Activated naive CD4-positive, alpha-beta T cell treated with anti-CD3 and anti-CD28 coated beads, Interleukin-2, amount 50 U/mL, for 72 hours (primary cell): ENCODE measurements at places on chromosomes 6 and 20.
A peak's percentile ranks its signal among the peaks of the same experiment; 100 is the strongest.

DNA sequence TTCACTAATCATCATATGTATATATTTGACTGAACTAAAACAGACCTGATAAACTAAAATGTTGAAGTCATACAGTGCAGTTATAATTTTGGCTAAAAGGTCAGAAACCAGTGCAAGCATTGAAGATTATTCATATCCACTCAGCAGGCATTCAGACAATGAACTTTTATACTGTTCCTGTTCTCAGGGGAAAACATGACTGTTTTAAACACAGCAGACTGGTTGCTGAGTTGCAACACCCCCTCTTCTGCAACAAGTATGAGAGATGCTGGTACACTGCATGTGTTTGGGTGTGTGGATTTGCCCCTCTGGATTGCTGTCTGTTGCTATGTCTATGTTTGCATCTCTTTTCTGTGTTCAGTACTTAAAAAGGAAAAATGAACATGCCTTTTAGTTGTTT lies 206.8 kb downstream of the EYA4 start:
- no peak for DNase-seq

- peak; percentile 23 for DNase-seq
Observed at GRCh38 chr6:11198663-11199603, 33.5 kb downstream of the NEDD9 start.

- DNase-seq: no peak
Observed at GRCh38 chr6:68975064-68975463, 340.0 kb downstream of the ADGRB3 start.

DNA sequence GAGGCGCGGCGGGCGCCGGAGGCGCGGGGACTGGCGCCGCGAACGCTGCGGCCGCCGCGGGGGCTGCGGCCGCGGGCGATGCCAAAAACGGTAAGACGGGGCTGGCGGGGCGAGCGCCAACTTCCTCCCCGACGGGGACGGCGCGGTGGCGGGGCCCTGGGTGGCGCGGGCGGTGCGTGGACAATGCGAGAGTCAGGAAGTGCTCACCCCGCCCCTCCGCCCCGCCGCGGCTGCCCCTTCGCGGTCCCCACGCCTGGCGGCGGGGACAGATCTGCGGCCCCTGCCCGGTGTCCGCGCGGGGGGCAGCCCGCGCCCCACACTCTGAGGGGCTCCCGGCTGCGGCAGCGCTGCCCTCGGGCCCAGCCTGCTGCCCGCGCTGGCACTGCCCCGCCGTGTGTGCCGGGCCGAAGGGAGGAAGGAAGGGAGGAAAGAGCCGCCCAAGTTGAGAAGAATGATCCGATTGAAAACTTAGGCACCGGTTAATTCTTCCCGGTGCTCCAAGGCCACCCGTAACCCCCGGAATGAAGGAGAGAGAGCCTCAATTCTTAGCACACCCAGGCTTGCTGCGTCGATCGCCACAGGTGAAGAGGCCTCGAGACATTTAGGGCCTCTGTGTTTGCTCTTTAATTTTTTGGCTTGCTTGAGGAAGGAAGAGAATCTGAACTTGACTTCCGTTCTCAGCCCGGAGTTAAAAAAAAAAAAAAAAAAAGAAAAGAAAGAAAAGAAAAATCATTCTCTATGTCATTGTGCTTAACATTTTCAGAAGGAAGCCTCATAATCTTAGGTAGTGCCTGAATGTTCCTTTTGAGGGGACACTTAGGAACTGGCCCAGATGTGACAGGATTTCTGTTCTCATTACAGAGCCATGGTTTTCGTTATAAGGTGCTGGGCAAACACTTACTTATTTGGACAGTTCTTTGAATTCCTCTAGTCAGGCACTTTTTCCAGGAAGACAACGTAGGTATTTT lies 982 bp downstream of the HECA start:
- peak; percentile 67 for DNase-seq

- DNase-seq: no peak
Observed at GRCh38 chr6:154403788-154404187, 47.2 kb upstream of the IPCEF1 start.

DNA sequence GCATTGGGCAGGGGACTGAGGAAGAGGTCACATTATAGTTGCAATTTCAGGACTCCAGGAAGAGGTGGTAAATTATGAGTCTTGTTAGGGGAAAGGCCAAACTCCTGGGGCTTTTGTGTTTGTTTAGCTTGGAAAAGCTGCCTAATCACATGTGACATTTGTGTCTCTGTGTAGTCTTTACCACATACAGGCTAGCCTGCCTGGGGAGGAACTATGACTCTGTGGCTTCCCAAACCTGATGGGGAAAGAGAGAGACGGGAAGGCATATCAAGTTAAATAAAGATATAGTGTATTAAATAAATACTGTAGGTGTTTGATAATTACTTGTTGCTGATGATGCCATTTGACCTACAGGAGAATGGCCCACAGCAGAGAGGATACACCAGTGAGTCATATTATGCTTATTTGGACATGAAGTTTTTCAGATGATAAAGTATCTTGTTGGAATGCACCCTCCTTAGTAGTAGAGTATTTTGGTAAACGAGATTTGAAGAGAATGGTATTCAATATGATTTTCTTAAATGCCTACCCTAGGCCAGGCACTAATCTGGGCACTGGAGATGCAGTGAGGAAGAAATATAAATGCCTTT lies 4.0 kb downstream of the BLTP3A start:
- no peak for DNase-seq

DNA sequence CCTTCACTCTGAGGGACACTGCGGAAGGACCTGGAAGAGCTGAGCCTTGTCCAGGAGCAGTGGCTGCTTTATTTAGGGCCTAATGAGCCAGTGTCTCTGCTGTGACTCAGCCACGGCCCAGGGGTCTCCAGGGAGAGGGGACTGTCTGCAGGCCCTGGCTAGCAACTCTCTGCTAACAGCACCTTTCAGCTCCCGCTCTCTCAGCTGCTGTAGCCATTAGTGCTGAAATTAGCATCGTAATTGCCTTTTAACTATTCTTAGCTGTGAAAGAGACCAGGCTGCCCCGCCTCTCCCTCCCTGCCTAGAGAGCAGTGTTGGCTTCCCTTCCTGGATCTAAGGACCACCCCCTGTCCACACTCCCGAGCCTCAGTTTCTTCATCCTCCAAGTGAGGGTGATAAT lies 53.1 kb upstream of the SLC32A1 start:
- no peak for DNase-seq

- DNase-seq: no peak
Observed at GRCh38 chr6:13194852-13195251, 133.5 kb downstream of the TBC1D7 start.

- DNase-seq: no peak
Observed at GRCh38 chr20:36672991-36673390, 27.0 kb upstream of the SLA2 start.

GRCh38 chr6:142235272-142235671 lies 66.5 kb upstream of the ADGRG6 start:
- DNase-seq: no peak

- DNase-seq: no peak
Observed at GRCh38 chr6:38054527-38055202, 235.1 kb downstream of the ZFAND3 start.
